ENCODE measurements at places on chromosomes 7 and 10.

GRCh38 chr10:36765782-36766414, 359.5 kb upstream of the ANKRD30A start:
- peak; percentile 32 for DNase-seq

GRCh38 chr10:121307411-121307980, 290.7 kb downstream of the FGFR2 start:
- DNase-seq, result no peak

GRCh38 chr7:151174246-151175046, 7.0 kb upstream of the GBX1 start:
- no peak for DNase-seq

DNA sequence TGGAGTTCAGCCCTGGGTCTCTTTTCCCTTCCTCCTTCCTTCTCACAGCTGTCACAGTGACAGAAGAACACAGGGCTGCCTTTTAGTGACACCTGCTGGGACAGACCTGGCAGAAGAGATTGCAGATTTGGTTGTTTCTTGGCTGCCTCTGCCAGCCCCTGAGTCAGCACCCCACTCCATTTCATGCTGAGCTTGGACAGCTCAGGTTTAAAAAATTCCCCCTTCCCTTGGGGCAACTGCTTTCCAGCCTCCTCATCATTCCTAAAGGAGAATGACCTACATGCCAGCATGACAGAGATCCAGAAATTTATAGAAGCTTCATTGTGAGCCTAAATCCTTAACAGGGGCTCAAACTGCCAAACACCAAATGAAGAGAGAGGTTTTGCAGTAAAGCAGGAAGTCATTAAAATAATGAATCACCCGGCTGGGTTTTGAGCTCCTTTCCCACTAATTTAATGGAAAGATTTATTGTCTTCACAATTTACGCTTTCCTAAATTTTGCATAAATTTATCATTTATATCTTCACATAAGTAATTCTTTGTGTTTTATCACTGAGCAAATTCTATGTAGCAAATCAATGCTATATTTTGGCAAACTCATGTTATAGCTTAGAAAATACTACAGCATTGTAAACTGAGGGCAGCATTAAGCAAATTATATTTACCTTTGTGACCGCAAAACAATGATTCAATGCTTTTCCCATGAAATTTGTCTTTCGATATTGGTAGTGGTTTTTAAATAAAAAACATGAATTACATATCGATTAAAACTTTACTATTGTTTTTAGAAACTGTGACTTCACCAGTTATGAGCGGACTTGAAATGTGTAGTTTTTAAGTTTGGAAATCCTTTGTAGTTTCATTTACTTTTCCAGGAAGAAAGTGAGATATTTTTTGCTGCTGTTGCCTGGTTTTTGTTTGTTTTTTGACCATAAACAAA, 399.5 kb upstream of the ANKRD30A start:
- peak; percentile 91 for DNase-seq

- no peak for DNase-seq
Observed at GRCh38 chr7:157870644-157871290, 534.0 kb downstream of the DNAJB6 start.

DNA sequence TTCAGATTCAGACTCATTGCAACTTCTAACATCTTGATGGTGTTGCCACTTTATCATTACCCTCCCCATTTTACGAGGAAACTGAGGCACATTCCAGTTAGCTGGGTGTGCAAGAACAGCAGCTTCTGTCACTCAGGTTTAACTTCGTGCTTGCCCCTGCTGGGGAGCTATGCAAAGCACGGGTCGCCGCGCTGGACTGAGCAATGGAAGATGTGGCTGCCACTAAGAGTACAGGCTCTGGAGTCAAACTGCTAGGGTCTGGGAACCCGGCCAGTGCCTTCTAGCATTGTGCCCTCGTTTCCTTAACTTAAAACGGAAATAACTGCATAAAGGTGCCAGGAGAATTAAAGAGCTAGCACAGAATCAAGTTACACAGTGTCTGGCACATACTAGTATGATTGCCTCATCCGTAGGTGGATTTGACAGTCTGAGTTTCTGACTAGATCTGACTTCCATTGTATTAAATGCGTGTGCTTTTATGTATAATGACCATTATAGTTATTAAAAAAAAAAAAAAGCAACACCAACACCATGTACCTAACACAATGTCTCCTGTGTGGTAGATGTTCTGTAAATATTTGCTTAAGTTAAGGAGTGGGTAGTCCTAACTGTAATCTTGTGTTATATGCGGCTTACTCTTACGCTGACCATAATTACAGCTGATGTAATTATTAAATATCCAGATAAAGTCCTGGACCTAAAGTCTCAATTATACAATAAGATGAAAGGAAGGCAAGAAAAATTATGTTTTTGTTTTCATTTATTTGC, 842 bp downstream of the ZNF22 start:
- peak; percentile 18 for DNase-seq

GRCh38 chr7:117600911-117601310, 121.1 kb downstream of the CFTR start:
- no peak for DNase-seq

DNA sequence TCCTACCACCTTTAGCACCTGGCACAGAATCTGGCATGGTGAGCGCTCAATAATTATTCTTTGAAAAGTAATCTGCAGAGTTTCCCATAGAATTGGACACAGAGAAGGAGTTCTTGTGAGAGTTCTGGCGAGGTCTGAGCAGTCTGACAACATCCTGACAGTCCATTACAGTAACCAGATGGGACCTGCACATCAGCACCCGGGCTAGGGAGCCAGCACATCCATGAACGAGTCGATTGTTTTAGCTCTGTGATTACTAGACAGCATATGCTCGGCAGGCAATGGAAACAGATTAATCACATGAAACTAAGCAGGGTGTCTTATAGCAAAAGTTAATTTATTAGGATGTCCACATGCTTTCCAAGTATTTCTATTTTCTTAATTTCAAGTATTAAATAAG, 96.7 kb downstream of the SEMA3D start:
- no peak for DNase-seq

DNA sequence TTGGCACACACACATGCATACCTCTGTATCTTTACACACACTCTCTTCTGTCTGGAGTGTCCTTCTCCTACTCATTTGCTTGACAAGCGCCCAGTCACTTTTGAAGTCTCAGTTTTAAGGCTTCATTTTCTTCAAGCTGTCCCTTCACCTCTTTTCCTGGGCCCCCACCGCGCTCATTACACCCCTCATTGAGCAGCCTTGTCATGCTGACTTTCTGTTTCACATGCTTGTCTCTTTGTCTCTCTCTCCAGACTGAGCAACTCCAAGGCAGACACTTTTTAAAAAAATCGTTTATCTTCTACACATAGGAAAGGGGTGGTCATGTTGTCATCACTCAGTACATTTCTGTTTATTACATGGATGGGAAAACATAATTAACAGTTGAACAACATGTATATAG, 225.2 kb upstream of the FZD1 start:
- no peak for DNase-seq

DNA sequence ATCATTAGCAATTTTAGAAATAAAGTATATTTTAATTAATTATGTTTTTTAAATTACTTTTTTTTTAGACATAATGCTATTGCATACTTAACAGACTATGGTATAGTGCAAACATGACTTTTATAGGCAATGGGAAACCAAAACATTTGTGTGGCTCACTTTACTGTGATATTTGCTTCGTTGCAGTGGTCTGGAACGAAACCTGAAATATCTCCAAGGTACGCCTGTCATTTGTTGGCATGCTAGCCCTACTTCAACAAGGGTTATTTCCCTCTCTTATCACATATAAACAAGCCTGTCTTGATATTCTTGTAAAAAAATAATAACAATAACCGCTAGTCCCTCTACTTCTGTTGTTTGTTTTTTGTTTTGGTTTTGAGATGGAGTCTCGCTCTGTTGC, 74.2 kb downstream of the TYW1B start:
- DNase-seq, result no peak

DNA sequence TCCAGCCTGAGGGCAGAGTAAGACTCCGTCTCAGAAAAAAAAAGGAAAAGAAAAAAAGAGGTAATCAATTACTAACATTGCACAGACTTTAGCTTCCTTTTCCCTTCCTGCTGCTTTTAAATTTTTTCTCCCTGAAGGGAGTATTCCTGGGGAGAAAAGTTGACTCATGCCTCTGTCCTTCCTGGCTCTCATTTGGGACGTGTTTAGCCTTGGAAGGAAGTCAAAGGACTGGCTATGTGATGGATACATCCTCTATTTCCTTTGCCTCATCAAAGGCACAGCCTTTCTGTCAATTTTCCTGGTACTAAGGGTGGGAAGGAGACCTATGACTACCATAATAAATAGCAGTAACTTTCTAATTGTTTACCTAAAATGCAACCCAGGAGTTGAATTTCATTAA, 77.6 kb downstream of the ITGA8 start:
- peak; percentile 31 for DNase-seq

DNA sequence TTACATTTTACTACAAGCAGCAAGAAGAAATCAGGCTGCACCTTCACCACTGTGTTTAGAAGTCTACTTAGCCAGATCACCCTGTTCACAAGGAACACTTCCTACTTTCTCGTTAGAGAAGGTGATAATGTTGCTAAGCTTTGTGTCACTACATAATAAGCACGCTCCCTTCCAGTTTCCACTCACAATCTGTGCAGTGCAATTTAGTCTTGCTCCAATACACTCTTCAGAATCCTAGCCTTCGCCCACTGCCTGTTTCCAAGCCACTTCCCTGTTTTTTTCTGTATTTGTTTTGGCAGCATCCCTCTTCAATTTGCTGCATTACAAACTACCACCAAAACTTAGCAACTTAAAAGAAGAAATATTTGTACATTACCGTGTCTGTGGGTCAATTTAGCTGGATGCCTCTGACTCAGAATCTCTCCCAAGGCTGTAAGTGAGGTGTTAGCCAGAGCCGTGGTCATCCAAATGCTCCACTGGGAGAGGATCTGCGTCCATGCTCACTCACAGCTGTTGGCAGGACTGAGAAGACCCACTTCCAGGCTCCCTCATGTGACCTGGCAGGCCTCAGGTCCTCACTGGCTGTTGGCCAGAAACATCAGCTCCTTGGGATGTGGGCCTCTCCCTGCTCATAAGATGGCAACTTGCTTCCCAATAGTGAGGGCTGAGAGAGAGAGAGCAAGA, 110.4 kb downstream of the PON1 start:
- DNase-seq, result peak; percentile 55

DNA sequence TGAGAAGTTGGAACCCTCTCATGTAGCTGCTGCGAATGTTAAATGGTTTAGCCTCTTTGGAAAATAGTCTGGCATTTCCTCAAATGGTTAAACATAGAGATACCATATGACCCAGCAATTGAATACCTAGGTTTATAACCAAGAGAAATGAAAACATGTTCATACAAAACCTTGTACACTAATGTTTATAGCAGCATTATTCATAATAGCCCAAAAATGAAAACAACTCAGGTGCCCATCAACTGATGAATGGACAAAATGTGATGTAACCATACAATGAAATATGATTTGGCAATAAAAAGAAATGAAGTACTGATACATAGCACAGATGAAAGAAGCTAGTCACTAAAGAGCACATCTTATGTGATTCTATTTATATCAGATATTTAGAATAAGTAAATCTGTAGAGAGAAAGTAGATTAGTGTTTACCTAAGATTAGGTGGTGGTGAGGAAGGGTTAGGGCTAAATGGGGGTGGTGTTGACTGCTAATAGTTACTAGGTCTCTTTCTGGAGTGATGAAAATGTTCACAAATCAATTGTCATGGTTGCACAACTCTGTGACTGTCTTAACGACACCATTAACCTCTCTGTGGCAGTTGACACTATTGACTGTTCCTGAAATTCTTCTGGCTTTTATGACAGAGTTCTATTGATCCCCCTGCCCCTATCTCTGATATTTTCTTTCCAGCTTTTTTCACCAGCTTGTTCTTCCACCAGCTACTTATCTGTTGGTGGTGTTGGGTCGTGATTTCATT, 35.2 kb downstream of the VCL start:
- no peak for DNase-seq

GRCh38 chr7:39461263-39461820, 104.9 kb upstream of the YAE1 start:
- no peak for DNase-seq

- no peak for DNase-seq
Observed at GRCh38 chr10:32366588-32366987, 19.6 kb upstream of the EPC1 start.

DNA sequence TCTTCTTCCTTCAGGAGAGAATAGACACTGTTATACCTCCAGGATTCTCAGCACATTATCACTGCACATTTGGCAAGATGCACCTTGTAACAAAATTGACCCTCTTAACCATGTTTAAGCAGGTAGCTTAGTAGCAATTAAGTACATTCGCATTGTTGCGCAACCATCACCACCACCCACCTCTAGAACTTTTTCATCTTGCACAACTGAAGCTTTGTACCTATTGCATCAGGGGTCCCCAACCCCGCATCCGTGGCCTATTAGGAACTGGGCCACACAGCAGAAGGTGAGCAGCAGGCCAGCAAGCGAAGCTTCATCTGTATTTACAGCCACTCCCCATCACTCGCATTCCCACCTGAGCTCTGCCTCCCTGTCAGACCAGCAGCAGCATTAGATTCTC, 29.9 kb upstream of the SMURF1 start:
- DNase-seq, result no peak

DNA sequence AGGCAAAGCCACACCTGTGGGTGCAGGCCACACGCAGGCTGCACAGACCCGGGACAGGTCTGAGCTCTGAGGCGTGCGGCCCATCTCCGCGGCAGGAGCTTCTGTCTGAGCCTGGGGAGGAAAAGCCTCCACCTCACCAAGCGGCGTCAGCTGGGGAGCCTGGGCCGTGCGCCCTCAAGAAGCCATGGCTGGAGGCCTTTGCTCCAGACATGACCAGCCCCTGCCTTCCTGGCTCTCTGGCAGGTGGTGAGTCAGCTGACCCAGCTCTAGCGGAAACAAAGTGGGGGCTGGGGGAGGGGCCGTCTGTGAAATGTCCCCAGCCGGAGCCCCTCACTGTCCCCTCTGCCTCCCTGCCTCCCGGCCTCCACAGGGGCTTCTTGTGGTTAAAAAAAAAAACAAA, 12.5 kb downstream of the GPER1 start:
- no peak for DNase-seq

GRCh38 chr7:136139417-136139816, 162.3 kb upstream of the MTPN start:
- no peak for DNase-seq

- peak; percentile 4 for DNase-seq
Observed at GRCh38 chr7:128909625-128910568, 612 bp downstream of the KCP start.

GRCh38 chr10:106949680-106950478, 214.6 kb downstream of the SORCS1 start:
- no peak for DNase-seq

DNA sequence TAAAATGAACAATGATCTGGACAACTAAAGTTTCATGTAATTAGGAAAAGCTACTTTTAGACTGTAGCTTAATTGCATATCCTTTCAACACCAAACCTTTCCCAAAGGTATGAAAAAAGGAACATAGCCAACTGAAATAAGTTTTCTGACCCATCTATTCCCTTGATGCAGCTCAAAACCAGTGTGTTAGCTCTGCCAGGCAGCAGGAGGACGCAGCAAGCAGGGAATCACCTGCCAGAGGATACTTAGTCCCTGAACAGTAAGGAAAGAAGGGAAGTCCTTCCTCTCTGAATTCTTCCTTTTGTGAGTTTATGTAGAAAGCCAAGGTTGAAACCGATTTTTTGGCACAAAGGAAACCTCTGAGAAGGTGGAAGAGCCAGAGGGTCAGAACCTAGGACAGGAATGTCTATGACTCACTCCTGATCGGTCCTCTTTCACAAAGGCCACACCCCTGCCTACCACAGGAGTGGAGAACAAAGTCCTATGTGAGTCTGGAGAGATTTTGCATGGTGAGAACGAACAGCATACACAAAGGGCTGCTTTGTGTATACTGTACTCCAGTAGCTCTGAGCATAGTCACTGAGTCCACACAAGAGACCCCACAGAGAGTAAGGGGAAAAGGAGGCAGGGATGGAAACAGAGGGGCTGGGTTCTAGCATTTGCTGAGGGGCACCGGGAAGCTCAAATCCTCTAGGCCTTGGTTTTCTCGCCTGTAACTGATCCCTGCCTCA, 68.8 kb upstream of the GSDME start:
- DNase-seq, result no peak

Data from fibroblast of skin of left quadriceps (primary cell).